Posterior vena cava (tissue), 2 donors: ENCODE measurements at places on chromosomes 4 and X. TPM values are rescaled to one million over a fixed set of nuclear protein-coding genes. Genes with fewer than 3 reads are reported as not detected.

Gene FREM3
- not detected for total RNA-seq

Gene HSFX1
- total RNA-seq = 1.0 TPM

Gene ETNPPL
- not detected for total RNA-seq

Gene ASMT
- 0.33 TPM for total RNA-seq

Gene RBM47
- 12.5 TPM for total RNA-seq

Gene MED14
- 36.8 TPM for total RNA-seq

Gene SRPX2
- total RNA-seq = 34.5 TPM

Gene WAS
- 12.2 TPM for total RNA-seq

Gene ATP2B3
- total RNA-seq = 0.19 TPM

Gene CSAG1
- not detected for total RNA-seq

Gene NWD2
- total RNA-seq = not detected

Gene OCIAD1
- 90.7 TPM for total RNA-seq

Gene AREG
- total RNA-seq = 2.9 TPM
